Left ventricle myocardium superior (tissue), 1 donor: ENCODE measurements at places on chromosomes 6 and 20. TPM values are rescaled to one million over a fixed set of nuclear protein-coding genes. Genes with fewer than 3 reads are reported as not detected.

Gene FAM8A1
- total RNA-seq, result 18.8 TPM

Gene NECAB3
- total RNA-seq, result 71.8 TPM

Gene TCP11
- total RNA-seq, result not detected

Gene CD40
- 6.7 TPM for total RNA-seq

Gene GRIK2
- 2.3 TPM for total RNA-seq

Gene CDH4
- not detected for total RNA-seq
